ENCODE measurements at places on chromosomes 12 and 14.

- H3K4me1 ChIP-seq = no peaks in the 10 kb centered on the region
- H3K4me3 ChIP-seq = no peak overlapping the region
- no peak for DNase-seq
- H3K27ac ChIP-seq = no peak overlapping the region
- no peaks in the 10 kb centered on the region for H3K36me3 ChIP-seq
Measured at GRCh38 chr12:103139876-103140275, 182.4 kb downstream of the ASCL1 start.

- H3K4me1 ChIP-seq = no peaks in the 10 kb centered on the region
- H3K4me3 ChIP-seq = no peak overlapping the region
- no peaks in the 10 kb centered on the region for H3K27me3 ChIP-seq
- no peak overlapping the region for H3K27ac ChIP-seq
Measured at GRCh38 chr12:47234576-47235141, 154.9 kb upstream of the AMIGO2 start.

DNA sequence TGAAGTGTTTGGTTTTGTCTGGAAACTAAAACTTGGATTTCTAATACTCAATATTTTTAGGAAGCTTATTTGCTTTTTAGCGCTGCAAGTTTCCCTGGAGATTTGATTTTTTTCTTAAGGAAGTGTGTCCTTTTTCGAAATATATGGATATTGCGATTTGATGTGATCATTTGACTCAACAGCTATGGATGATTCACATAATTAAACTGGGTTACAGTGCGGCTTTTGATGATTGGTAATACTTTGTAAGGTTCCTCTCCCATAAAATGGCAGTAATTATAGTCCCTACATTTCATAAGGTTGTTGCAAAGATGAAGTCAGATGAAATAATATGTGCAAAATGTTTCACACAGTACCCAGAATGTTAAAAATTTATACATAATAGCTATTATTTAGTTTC, 13.1 kb downstream of the LDHB start:
- H3K36me3 ChIP-seq = peaks cover 60% of the 10 kb centered on the region
- no peak overlapping the region for H3K4me3 ChIP-seq
- H3K4me1 ChIP-seq = no peaks in the 10 kb centered on the region
- H3K27me3 ChIP-seq = no peaks in the 10 kb centered on the region
- no peak overlapping the region for H3K27ac ChIP-seq
- no peak for DNase-seq

DNA sequence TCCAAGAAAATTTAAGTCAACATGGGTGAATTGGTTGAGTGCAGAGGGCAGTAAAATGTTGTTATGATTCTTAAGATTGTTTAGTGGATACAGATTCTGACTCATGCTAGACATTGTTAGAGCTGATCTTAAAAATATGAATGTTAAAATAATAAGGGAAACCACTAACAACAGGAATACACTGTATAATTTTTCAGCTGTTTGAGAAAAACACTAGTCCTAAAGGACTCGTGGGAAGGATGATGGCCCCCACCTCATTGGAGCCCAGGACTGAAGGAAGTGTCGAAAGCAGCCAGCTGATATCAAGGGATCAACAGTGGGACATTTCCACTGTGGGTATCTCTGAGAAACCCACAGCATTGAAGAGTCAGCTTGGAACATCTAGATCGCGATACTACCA, 82.9 kb upstream of the SCAF11 start:
- no peak overlapping the region for H3K27ac ChIP-seq
- H3K27me3 ChIP-seq = no peaks in the 10 kb centered on the region
- H3K4me1 ChIP-seq = no peaks in the 10 kb centered on the region
- no peak overlapping the region for H3K4me3 ChIP-seq
- no peak for DNase-seq

Measured in kidney (tissue), 22 donors.